ENCODE measurements at places on chromosomes 3 and 15.
A peak's percentile ranks its signal among the peaks of the same experiment; 100 is the strongest.

DNA sequence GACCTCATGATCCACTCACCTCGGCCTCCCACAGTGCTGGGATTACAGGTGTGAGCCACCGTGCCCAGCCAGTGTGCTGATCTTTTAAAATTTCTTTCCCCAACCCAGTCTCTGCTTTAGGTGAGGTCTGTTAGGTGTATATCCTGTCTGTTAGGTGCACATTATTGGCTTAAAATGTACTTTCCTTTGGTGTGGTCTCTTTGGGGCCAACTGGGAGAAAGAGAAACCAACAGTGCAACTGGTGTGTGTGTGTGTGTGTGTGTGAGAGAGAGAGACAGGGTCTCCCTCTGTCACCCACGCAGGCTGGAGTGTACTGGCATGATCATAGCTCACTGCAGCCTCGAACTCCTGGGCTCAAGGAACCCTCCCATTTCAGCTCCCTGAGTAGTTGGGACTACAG is 50.3 kb upstream of the GNB5 start:
- peak; percentile 34 for DNase-seq

DNA sequence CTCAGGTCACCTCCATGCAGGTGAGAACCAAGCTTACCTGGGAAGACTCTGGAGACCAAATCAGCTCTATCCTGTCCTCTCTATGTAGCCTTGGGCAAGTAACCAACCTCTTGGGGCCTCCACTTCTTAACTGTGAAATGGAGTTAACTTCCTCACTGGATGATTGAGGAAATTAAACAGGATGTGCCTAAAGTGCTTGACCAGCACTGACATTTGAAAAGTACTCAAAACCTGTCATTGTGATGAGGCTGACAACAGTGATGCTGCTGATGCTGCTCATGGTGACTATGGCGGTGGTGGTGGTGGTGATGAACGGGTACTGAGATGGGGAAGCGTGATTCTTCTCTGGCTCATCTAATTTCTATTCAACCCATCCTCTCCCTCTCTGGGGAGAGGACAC is 22.3 kb downstream of the VIPR1 start:
- no peak for DNase-seq

DNA sequence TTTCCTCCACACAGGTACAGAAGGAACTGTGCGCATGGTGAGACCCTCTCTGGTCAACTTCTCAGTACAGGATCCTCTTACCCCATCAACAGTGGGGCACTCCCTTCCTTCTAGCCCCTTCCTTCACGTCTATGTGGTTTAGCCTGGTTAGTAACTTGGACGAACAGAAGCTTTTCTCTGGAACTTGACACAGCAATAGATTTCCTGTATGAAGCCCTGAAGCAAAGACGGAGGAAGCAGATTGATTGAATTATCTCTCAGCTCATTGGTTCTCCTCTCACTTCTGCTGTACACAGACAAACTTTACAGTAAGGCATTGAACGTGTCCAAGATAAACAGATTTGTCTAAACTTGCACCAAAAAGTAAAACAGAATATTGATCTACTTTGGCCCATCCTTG is at the start of gene CD200R1:
CD200R1 (minus strand) TSS at position 210 of the 400 bp plus-strand sequence. CDS start 246 bp downstream, outside the sequence.
- peak; percentile 24 for DNase-seq

DNA sequence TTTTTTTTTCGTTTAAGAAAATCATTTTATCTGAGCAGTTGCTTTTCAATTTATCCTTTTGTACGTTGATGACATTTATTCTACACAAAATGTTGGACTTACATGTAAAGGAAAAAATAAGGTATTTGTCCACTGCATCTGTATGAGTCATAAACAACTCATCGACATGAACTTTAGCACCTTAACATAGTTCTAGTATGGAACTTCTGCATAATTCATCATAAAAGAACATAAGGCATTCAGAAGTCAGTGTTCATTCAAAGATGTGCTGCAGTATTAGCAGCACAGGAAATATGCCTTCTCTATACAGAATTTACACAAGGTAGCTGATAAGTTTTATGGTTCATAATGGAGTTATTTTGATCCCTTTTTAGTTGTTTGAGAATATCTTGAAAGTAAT is 801.6 kb downstream of the CADM2 start:
- DNase-seq, result no peak

GRCh38 chr15:75731248-75732151 is 18.9 kb upstream of the CSPG4 start:
- no peak for DNase-seq

DNA sequence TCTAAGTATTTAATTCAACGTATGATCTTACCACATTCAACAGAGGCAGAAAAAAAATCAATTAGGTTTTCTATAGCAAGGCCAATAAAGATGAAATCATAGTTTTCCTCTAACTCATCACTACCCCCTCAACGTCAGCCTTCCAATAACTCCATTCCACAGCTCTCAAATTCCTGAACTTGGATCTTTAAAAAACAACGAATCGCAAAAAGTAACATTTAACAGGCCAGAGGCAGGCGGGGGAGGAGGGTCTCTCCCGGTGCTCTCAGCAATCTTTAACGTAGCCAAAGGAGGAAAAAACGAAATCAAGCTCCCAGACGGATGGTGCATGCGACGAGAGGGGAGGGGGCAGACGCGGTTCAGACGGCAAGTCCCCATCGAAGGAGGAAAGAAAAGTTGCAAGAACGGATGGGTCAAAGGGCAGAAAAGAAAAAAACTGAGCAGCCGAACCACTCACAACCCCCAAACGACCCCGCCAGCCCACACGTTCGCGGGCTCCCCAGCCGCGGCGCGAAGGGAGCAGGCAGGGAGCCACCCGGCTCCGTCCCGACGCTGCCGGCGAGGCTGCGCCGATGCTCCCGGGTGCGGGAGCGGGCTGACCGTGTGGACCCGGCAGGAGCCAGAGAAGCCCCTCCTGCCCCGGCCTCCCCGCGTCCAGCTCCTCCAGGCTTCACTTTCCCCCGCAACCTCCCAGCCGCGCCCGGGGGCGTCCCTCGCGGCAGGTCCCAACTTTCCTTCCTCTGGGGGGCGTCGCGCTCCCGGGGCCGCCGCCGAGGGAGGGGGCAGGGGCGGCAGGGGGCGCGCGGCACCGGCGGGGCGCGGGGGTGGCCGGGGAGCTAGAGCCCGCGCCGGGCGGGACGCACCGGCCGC is 703 bp downstream of the PEAK1 start:
- DNase-seq, result peak; percentile 12
